ENCODE measurements at places on chromosomes 6 and 20. TPM values are rescaled to one million over a fixed set of nuclear protein-coding genes. Genes with fewer than 3 reads are reported as not detected.

DNA sequence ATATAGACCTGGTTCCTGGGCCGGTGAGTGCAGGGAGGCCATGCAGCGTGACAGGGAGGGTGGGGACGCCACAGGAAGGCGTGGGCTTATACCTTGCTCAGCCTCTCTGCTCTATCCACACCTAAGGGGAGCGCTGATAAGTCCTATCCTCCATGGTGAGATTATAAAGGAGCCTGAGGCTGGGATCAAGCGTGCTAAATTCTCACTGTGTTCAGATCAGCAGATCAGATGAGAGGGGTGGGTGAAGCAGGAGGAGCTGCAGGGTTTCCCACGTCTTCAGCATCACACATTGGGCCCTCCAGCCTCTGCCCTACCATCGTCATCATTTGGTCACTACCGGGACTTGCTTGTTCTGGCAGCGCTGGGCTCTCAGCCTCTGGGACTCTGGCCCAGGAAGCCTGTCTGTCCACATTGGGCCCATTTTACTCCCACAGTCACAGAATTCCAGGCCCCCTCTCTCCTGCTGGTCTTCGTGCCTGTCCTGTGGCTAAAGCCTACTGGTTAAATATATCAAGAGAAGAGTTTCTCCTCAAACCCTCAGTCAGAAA lies 29.1 kb upstream of the PDE10A start:
- no peaks in the 10 kb centered on the region for H3K36me3 ChIP-seq
- H3K27me3 ChIP-seq = no peaks in the 10 kb centered on the region
- H3K27ac ChIP-seq = peak overlapping the region; percentile 28
- peaks cover 32% of the 10 kb centered on the region for H3K4me1 ChIP-seq
- H3K4me3 ChIP-seq = no peak overlapping the region
- no peak for DNase-seq

- H3K27me3 ChIP-seq = no peaks in the 10 kb centered on the region
- DNase-seq = no peak
- H3K27ac ChIP-seq = no peak overlapping the region
- H3K36me3 ChIP-seq = no peaks in the 10 kb centered on the region
- no peak overlapping the region for H3K4me3 ChIP-seq
Measured at GRCh38 chr6:74447013-74447412, 751.0 kb downstream of the CD109 start.

DNA sequence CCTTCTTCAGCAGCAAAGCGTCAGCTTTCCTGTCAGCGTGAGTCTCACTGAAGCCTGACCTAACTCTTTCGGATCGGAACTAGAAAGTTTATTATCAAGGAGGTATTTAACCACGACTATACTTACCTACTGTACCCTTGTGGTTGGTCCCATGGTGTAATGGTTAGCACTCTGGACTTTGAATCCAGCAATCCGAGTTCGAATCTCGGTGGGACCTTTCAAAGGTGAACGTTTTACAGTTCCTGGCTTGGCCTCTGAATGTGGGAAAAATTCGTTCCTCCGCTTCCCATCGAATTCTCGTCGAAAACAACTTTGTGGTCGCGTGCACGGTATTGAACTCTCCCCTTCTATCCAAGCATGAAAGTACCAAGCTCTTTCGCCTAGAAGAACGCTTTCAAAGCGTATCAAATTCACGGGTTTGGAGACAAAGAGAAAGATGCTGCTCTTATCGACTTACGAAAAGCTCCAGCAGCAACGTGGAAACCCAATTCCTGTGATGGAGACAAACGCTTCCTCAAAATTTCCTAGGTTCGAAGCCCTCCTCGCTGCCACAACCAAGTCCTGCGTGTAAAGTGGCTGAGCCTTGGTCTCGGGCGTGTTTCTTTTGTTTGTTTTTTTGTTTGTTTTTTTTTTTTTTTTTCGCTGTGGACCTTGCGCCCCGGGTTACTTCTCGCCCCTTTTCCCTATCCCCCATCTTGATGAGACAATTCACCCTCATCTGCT lies 63.7 kb downstream of the GPX5 start:
- DNase-seq = no peak
- peak overlapping the region; percentile 24 for H3K4me3 ChIP-seq
- peaks cover 100% of the 10 kb centered on the region for H3K27me3 ChIP-seq

- H3K27me3 ChIP-seq = no peaks in the 10 kb centered on the region
- DNase-seq = no peak
- no peaks in the 10 kb centered on the region for H3K36me3 ChIP-seq
- H3K4me3 ChIP-seq = no peak overlapping the region
- H3K4me1 ChIP-seq = no peaks in the 10 kb centered on the region
Measured at GRCh38 chr6:138245751-138246150, 27.5 kb upstream of the PBOV1 start.

Gene UST
- total RNA-seq = 3.3 TPM

Gene PPDPF
- 371 TPM for total RNA-seq

Data from left ventricle myocardium inferior (tissue), 1 donor.